T-cell (primary cell): ENCODE measurements at places on chromosomes 4 and X.
A peak's percentile ranks its signal among the peaks of the same experiment; 100 is the strongest.

DNA sequence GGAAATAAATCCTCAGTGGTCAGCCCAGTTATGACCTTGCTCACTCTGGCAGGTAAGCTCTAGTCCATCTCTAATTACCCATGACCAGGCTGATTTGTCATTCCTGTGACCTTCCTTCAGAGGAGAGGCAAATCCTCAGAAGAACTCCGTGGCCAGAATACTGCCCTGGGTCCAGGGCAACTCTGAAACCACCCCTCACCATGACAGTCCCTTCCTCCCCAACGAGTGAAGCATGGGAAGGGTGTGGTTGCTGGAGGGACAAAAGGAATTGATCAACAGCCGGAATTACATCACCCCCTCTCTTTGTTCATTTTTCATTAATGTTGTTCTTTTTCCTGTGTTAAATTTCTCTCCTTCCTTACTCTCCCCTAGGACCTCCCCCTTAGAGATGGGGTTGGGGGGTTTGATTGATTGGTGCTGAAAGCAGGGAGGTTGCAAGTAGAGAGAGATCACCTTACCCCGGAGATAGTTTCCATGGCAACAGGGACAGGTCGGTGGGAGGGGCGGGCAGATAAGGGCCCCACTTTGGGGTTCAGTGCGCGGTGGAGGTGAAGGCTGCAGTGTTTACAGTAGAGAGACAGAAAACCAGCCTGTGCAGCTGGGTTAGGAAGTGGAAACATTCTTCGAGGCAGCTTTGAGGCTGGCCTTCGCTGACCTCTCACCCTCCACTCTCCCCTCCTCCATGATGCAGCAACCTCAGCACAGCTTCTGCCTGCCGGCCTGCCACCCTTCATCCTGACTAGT is 647.4 kb downstream of the BCOR start:
- H3K27ac ChIP-seq = no peak overlapping the region
- no peak overlapping the region for H3K4me3 ChIP-seq
- DNase-seq = peak; percentile 29
- no peaks in the 10 kb centered on the region for H3K27me3 ChIP-seq
- no peaks in the 10 kb centered on the region for H3K36me3 ChIP-seq

DNA sequence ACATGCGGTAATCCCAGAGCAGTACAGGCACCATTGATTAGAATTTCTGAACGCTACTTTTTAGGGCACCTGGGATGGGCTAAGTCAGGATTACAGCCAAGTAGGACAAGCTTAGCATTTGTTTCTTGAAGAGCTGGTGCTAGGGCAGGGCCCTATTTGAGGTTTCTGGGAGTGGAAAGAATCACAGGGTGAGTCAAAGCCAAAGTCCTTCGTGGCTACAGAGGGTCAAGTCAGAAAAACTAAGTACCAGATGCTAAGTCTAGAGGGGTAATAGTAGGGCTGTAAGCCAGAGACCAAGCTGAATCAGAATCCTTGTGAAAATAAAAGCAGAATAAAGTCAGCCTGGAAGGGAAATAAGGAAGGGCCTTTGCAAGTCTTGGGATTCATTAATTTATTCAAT is 448.6 kb downstream of the ZIC3 start:
- no peak overlapping the region for H3K27ac ChIP-seq
- H3K4me1 ChIP-seq = no peaks in the 10 kb centered on the region
- H3K4me3 ChIP-seq = no peak overlapping the region
- no peaks in the 10 kb centered on the region for H3K36me3 ChIP-seq
- DNase-seq = no peak
- no peaks in the 10 kb centered on the region for H3K27me3 ChIP-seq

DNA sequence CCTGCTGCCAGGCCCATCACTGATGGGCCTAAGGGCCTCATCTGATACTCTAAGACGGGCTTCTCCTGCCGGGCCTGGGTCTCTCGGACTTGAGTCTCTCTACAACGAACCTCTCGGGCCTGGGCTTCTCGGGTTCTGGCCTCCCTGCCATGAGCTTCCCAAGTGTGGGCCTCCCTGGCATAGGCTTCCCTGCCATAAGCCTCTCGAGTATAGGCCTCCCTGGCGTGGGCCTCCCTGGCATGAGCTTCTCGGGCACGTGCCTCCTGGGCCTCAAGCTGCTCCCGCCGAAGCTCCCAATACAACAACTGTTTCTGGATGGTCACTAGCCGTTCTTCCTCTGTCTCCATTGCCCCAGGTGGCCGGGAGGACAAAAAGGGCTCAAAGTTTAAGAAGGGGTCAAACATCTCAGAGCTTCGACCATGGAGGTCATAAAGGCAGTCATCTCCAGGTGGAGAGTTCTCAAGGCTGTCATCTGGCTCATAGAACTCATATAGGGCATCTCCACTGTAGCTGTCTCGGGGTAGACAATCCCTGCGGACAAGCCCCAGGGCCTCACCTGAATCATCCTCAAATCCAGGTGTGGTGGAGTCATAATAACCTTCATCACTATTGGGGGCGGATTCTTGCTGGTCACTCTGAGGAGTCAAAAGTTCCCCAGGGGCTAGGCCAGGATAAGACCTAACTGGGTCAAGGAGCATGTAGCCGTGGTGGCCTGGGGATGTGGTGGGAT is 14.1 kb downstream of the AMER1 start:
- DNase-seq = no peak
- H3K27me3 ChIP-seq = no peaks in the 10 kb centered on the region
- H3K36me3 ChIP-seq = no peaks in the 10 kb centered on the region
- no peaks in the 10 kb centered on the region for H3K4me1 ChIP-seq

- DNase-seq = no peak
- no peak overlapping the region for H3K27ac ChIP-seq
- H3K36me3 ChIP-seq = no peaks in the 10 kb centered on the region
These were observed 48.3 kb downstream of the PDE5A start for GRCh38 chr4:119580293-119580692.

- H3K27ac ChIP-seq = no peak overlapping the region
- no peaks in the 10 kb centered on the region for H3K4me1 ChIP-seq
- H3K4me3 ChIP-seq = no peak overlapping the region
- no peaks in the 10 kb centered on the region for H3K36me3 ChIP-seq
- no peaks in the 10 kb centered on the region for H3K27me3 ChIP-seq
- DNase-seq = no peak
These were observed 73.9 kb downstream of the RTL5 start for GRCh38 chrX:72057849-72058248.

DNA sequence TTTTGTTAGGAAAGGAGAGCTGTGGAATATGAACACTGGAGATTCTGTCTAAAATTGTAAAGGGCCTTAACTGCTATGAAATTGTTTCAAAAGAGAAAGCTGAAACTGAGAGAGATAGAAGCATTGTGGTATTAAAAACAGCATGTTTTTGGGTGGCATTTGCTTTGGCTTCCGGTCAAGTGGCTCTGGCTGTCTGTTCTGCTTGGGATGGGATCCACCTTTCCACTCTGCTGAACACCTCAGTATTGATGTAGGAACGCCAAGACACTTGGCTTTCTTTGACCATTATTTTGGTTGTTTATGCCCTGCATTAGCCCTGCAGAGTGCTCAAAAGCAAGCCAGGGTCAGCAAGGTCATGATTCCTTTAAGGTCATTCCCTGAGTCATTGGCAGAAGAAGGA is 199.7 kb downstream of the SLC4A4 start:
- no peak overlapping the region for H3K27ac ChIP-seq
- no peaks in the 10 kb centered on the region for H3K27me3 ChIP-seq
- no peak for DNase-seq
- no peaks in the 10 kb centered on the region for H3K4me1 ChIP-seq

GRCh38 chrX:727738-728621 is 97.4 kb downstream of the SHOX start:
- H3K27me3 ChIP-seq = no peaks in the 10 kb centered on the region

DNA sequence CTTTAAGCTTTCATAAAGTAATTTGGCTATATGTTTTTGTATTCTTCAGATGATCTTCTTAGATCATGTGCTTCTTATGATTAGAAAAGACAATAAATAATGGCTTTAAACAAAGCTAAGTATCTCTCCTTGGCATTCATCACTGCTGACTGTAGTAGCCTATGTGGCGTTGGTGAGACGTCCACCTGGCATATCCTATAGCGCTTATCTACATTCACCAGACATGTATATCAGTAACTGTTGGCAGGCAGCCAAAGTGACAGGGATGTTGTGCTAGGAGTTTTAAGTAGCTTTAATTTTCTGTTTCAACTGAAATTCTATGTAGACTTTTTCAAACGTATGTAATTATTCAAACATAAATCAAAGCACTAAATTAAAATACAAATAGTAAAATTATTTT is 276.4 kb downstream of the IL15 start:
- H3K27ac ChIP-seq = no peak overlapping the region
- no peaks in the 10 kb centered on the region for H3K27me3 ChIP-seq
- no peaks in the 10 kb centered on the region for H3K36me3 ChIP-seq
- H3K4me1 ChIP-seq = no peaks in the 10 kb centered on the region
